Activated naive CD8-positive, alpha-beta T cell treated with anti-CD3 and anti-CD28 coated beads for 36 hours (primary cell): ENCODE measurements at places on chromosomes 3 and 15. TPM values are rescaled to one million over a fixed set of nuclear protein-coding genes. Genes with fewer than 3 reads are reported as not detected.

Gene GOLGA6L7
- total RNA-seq = not detected

- H3K4me1 ChIP-seq = no peaks in the 10 kb centered on the region
- H3K4me3 ChIP-seq = no peak overlapping the region
- no peak for DNase-seq
- no peaks in the 10 kb centered on the region for H3K27me3 ChIP-seq
- H3K36me3 ChIP-seq = peaks cover 1% of the 10 kb centered on the region
- H3K27ac ChIP-seq = no peak overlapping the region
Measured at GRCh38 chr3:66406831-66407610, 93.8 kb downstream of the LRIG1 start.

GRCh38 chr15:74384881-74385643 is 17.6 kb upstream of the CYP11A1 start:
- H3K27me3 ChIP-seq = no peaks in the 10 kb centered on the region
- peak overlapping the region; percentile 43 for H3K4me3 ChIP-seq
- DNase-seq = peak; percentile 77
- H3K4me1 ChIP-seq = peaks cover 67% of the 10 kb centered on the region
- H3K27ac ChIP-seq = peak overlapping the region; percentile 96

Gene ADAMTS17
- 3.6 TPM for total RNA-seq

GRCh38 chr3:158127250-158128219 is 17.6 kb downstream of the RSRC1 start:
- DNase-seq = no peak
- H3K4me3 ChIP-seq = no peak overlapping the region
- H3K27me3 ChIP-seq = no peaks in the 10 kb centered on the region
- peaks cover 1% of the 10 kb centered on the region for H3K4me1 ChIP-seq
